Left renal cortex interstitium (tissue), 4 donors: ENCODE measurements at places on chromosomes 3 and 15. TPM values are rescaled to one million over a fixed set of nuclear protein-coding genes. Genes with fewer than 3 reads are reported as not detected.

- DNase-seq: no peak
Observed at GRCh38 chr15:98330258-98330657, 318.1 kb upstream of the IGF1R start.

DNA sequence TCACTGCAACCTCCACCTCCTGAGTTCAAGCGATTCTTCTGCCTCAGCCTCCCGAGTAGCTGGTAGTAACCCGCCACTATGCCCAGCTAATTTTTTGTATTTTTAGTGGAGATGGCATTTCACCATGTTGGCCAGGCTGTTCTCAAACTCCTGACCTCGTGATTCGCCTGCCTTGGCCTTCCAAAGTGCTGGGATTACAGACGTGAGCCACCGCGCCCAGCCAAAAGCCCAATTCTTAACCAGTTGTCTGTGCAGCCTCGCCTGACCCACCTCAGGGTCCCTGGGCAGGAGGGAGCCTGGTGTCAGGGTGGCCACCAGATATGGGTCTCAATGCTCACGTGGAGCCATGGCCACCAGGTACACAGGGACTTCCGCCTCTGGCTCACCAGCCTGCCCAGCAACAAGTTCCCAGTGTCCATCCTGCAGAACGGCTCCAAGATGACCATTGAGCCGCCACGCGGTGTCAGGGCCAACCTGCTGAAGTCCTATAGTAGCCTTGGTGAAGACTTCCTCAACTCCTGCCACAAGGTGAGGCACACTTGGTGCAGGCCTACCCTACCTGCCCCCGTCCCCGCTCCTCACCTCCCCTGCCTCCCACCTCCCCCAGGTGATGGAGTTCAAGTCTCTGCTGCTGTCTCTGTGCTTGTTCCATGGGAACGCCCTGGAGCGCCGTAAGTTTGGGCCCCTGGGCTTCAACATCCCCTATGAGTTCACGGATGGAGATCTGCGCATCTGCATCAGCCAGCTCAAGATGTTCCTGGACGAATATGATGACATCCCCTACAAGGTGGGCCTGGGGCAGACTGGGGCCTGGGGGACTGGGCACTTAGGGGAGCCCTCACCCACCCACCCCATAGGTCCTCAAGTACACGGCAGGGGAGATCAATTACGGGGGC, 48.6 kb downstream of the SEMA3G start:
- DNase-seq: no peak

The TYRO3 gene
- polyA plus RNA-seq: 142 TPM

The PEX11A gene
- polyA plus RNA-seq: 21.8 TPM

- DNase-seq: peak; percentile 32
Observed at GRCh38 chr3:123328851-123329635, 119.8 kb downstream of the ADCY5 start.

DNA sequence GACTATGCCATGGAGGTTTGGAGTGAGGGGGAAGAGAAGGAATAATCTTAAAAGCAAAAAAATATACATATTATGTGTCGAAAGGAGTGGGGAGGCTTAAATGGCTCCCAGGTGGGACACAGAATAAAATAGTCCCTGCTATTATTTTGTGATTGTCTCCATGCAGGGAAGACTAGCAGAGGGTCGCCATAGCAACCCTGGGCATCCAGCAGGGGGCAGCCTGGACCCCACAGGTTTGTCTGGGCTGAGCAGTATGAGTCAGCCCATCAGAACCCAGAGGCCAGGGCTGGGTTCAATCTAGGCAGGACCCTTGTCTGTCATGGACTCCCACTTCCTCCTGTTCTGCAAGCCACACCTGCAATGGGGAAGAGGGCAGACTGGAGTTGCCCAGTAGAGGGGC, 17.6 kb upstream of the LINGO1 start:
- no peak for DNase-seq

The GOLGA8R gene
- polyA plus RNA-seq: 3.6 TPM

The CFAP92 gene
- polyA plus RNA-seq: 1.5 TPM

DNA sequence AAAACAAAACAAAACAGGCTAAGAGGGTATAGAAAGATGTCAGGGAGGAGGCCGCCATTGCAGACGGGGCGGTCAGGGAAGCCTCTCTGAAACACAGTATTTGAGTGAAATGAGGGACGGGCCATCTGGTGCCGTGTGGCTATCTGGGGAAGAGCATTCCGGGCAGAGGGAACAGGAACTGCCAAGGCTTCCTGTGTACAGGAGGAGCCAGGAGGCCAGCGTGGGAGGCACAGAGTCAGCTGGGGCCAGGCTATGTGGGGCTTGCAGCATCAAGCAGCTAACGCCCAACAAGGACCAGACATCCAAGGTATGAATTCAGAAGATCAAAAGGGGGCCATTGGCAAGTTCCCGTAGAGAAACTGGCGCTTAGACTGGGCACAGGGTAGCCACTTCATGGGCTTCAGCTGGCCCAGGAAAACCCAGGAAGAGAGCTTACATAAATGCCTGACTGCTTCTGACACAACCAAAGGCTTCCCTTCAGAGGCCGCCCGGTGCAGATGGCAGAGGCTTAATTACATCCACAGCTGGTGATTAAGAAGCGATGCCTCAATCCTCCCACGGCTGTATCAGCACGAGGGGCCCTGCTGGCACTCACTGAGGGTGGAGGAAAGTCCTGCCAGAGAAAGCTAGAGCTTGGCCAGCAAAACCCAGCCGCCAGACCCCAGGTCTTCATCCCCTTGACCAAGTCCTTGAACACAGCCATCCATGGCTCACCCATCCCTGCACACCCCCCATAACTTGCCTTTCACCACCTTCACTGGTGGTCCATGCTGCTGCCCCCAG, 144.9 kb downstream of the MEGF11 start:
- DNase-seq: no peak

The AQP9 gene
- 0.29 TPM for polyA plus RNA-seq

DNA sequence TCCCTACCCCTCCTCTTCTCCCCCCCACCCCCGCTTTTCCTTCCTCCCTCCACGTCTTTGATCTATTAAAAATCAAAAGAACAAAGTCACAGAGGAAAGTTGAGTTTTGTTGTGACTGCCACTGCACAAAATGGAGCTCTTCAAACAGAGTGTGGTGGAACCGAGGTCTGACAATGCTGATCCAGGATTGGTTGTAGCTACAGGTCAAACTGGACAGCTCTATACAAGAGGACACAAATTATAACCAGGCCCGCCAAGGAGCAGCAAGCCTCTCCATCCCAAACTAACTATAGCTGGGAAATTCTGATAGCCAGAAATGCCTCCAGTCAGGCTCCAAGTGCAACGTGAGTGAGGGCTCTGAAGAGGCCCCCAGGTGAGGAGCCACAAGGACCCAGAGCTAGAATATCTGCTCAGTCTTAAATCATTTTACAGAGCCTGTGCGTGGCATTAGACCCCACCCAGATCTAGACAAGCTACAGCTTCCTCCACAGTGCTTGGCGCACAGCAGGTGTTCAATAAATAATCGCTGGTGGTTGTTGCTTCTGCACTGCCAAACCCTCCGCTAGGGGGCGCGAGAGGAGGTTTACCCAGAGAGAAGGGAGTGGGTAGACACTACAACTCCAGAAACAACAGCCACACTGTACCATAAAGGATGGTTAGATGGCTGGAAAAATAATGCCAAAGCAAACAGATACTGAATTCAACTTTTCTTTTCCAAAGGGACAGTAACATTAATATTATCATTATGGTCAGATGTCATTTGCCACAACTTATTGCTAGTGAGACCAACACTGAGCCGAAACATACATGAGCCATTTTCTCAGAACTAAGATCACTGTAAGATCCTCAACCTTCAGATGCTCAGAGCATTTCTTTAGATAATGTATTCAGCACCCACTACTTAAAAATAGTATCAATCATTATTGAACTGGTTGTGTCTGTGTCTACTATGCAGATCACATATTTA, 44.6 kb downstream of the ZIC4 start:
- DNase-seq: no peak

DNA sequence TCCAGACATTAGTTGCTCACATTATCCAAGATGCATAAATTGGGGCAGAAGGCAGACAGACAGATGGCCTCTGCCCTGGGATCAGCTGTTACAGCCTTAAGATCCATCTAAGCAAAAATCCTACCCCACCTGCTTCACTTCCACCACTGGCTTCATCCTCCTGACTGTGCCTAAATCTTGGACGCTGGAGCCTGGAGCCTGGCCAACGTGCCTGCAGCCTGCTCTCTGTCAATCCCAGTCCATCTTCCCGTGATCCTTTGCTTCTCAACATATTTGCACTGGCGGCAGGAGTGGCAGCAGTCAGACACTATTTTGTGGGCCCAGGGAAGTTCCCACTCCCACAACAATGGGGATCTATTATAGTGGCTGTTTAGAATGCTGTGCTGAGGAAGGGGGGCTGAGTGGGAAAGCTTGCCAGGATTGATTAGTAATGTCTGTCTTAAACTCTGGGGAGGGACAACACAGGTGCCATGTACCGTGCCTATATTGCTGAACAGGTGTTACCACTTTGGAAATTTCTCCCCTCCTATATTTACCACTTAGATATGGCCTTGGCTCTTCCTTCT, 121.2 kb downstream of the MEGF11 start:
- no peak for DNase-seq

The LRTM1 gene
- not detected for polyA plus RNA-seq

GRCh38 chr15:74500401-74500800, 39.4 kb upstream of the UBL7 start:
- DNase-seq: no peak

DNA sequence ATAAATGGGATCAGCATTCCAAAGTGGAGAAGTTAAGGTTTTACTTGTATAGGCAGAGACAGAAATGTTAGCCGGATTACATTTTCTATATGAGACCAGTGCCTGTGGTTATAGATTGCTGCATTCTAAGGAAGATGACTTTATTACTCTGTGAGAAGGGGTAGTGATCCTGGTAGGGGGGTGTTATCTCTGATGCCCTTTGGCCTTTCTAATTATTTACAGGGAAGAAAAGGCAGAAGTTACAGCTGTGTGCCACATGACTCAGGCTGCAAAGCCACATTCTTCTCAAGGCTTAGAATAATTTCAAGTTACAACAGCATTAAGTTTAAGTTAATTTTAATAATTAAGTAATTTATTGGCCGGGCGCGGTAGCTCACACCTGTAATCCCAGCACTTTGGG, 2.2 kb upstream of the TMC3 start:
- no peak for DNase-seq

DNA sequence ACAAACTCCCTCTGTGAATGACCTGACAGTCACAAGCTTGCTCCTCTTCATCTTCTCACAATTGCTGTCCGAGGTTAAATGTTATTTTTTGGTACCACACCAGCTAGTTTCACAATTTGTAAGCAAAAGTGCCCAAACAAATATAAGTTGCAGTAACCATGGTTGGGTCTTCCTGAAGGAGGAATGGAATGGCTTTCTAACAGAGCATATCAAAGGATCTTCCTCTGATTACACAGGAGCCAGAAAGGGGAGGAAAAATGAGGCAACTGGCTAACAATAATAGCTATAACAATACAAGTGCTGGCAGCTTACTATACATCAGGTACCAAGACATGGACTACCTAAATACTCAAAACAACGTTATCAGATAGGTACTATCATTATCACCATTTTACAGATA, 90.4 kb downstream of the WWTR1 start:
- no peak for DNase-seq

- DNase-seq: no peak
Observed at GRCh38 chr3:160921020-160921635, 165.1 kb downstream of the PPM1L start.

The TTLL13 gene
- polyA plus RNA-seq: 0.08 TPM

GRCh38 chr3:58560771-58561311, 16.4 kb downstream of the FAM107A start:
- DNase-seq: no peak

- DNase-seq: no peak
Observed at GRCh38 chr3:190677001-190677400, 163.1 kb downstream of the IL1RAP start.

The CHRD gene
- 12.8 TPM for polyA plus RNA-seq

- no peak for DNase-seq
Observed at GRCh38 chr15:94312946-94313345, 81.6 kb downstream of the MCTP2 start.

The PLD1 gene
- 9.6 TPM for polyA plus RNA-seq

GRCh38 chr3:58029842-58030584, 21.8 kb downstream of the FLNB start:
- DNase-seq: no peak

The CLDN16 gene
- polyA plus RNA-seq: 43.5 TPM

DNA sequence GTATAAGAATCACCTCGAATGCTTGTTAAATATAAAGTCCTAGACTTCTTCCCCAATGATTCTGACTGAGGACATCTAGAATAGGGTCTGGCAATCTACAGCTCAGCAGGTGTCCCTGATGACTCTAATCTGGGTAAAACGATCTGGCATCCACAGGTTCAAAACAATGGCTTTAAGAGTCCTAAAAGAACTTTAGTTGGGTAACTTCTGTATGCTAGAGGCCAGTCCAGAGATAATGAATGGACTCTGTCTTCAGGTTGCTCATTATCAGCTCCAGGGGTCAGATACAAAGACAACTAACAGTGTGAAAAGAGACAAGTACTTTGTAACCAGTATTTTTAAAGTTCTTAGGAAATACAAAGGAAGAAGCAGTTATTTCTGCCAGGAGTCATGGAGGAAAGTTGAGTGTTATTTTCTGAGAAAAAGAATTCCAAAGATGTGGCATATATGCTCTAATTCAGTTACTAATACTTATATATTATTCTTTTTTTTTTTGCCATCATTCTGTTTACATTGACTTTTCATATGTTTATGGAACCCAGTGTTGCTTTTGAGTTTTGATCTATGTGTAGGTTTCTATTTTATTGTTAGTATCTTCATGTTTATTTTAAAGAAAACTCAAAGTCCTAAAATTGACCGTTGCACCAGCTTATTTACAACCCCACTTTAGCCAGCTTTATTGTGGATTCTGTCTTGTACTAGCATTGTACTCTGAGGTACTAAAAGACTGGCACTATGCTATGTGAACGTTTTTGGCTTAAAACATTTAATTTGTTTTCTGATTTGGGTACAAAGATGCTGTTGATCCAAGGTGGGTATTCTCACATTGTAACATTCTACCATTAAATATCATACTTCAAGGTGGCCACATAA, 3.1 kb upstream of the GPR15 start:
- no peak for DNase-seq

GRCh38 chr15:63172851-63173451, 15.7 kb upstream of the RPS27L start:
- no peak for DNase-seq

GRCh38 chr15:50168783-50169411, 13.1 kb upstream of the SLC27A2 start:
- no peak for DNase-seq

DNA sequence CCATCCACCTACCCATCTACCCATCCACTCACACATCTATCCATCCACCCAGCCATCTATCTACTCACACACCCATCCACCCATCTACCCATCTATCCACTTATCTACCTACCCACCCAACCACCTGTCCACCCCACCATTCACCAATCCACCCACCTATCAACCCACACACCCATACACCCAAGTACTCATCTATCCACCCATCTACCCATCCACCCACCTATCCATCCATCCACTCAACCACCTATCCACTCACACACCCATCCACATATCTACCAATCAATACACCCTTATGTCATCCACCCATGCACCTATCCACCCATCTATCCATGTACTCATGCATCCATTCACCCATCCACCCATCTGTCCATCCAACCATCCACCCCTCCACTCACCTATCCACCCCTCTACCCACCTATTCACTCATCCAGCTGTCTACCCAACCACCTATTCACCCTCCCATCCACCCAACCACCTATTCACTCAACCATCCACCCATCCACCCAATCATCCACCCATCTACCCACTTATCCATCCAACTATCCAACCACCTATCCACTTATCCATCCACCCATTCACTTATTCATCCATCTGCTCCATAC, 109.8 kb downstream of the CHSY1 start:
- DNase-seq: no peak

- DNase-seq: no peak
Observed at GRCh38 chr15:91228383-91228782, 128.3 kb downstream of the SV2B start.
